ENCODE measurements at places on chromosomes 2 and 18. TPM values are rescaled to one million over a fixed set of nuclear protein-coding genes. Genes with fewer than 3 reads are reported as not detected.

Gene SERPINB13
- not detected for total RNA-seq

DNA sequence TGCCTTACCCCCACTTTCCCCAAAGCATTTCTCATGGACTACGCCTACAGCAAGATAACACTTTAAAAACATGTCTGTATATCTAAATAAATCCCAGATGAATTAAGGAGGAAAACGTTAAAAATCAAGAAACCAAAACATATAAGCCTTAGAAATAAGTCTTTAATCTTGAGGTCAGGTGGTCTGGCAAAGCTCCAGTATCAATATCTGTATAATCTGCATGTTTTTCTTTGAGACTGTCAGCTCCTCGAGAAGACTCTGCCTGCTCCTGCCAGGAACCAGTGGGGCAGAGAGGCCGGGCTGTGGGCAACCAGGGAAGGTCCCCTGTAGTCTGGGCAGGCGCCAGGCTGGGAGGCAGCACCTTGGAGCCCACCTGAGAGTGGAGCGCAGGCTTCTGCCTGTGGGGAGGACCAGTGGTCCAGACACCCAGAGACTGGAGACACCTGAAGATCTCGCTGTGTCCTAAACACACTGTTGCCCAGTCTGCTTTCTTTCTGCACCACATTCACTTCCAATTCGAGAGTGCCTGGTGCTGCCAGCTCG lies 291.0 kb upstream of the SOX11 start:
- H3K4me3 ChIP-seq: no peak overlapping the region
- no peaks in the 10 kb centered on the region for H3K27me3 ChIP-seq
- H3K4me1 ChIP-seq: no peaks in the 10 kb centered on the region
- no peak overlapping the region for H3K27ac ChIP-seq
- no peaks in the 10 kb centered on the region for H3K36me3 ChIP-seq

DNA sequence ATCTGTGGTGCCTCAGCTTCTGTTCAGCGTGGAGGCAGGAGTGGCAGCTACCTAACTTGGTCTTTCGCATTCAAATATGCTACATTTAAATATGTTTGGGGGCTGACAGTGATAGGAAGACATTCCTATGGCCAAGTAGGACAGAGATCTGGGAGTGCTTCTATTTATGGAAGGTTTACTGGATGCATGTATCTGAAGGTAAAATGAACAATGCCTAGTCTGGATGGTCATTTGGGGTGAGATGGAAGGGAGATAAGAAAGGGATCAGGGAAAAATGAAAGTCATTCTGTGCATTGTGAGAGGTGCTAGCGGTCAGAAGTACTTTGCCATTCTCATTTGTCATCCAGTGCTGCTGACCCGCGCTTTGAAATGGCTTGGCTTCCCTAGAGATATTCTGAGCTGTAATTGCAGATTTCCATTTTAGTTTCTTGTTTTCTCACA lies 300.9 kb upstream of the FBXO11 start:
- H3K27ac ChIP-seq: no peak overlapping the region
- H3K4me1 ChIP-seq: peaks cover 12% of the 10 kb centered on the region
- no peak for DNase-seq
- H3K36me3 ChIP-seq: no peaks in the 10 kb centered on the region
- no peak overlapping the region for H3K4me3 ChIP-seq

Gene DLX1
- total RNA-seq: not detected

DNA sequence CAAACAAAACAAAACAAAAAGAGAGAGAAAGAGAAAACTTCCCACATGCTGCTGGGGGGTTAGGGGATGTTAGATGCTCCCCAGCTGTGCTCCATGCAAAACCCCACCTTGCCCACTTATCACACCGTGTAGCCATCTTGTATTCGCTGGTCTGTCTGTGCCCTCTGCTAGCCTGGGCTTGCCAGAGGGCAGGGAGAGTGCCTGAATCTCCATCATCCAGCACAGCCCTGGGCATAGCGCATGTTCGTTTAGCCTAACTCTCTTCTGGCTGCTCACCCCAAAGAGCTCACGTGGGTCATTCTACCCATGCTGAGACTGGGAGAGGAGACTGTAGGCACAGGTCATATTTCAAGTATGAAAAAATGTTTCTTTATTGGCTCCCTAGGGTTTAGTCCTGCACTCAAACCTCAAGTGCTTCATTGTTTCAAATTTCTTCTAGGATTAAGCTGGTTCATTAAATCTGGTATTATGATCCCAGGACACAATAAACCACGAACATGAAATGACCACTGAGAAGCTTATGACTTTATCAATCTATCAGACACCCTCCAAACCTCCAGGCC lies 100.5 kb downstream of the KCNF1 start:
- H3K27me3 ChIP-seq: no peaks in the 10 kb centered on the region
- no peaks in the 10 kb centered on the region for H3K4me1 ChIP-seq
- H3K36me3 ChIP-seq: no peaks in the 10 kb centered on the region
- H3K27ac ChIP-seq: no peak overlapping the region
- H3K4me3 ChIP-seq: no peak overlapping the region

DNA sequence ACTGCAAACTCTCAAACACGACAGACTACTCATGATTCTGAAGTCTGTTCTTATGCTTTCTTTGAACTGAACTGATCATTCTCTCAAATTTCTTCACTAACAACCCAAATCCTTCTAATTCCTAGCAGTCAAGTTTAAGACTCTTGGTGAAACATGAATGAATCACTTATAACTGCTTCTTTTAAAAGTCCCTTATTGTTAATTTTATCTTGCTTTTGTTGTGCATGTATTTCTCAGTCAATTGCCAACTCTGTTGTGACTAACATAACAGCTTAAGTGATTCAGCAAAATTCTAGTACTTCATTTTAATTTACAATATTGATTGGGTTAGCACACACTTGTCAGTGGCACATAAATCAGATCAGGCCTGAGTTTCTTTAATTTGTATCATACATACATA lies 357.0 kb upstream of the FSIP2 start:
- H3K27ac ChIP-seq: no peak overlapping the region
- H3K36me3 ChIP-seq: no peaks in the 10 kb centered on the region
- H3K4me3 ChIP-seq: no peak overlapping the region
- H3K27me3 ChIP-seq: no peaks in the 10 kb centered on the region

GRCh38 chr18:8249811-8250210 lies 359.4 kb upstream of the RAB12 start:
- H3K27me3 ChIP-seq: no peaks in the 10 kb centered on the region
- no peak for DNase-seq
- H3K27ac ChIP-seq: no peak overlapping the region
- peaks cover 9% of the 10 kb centered on the region for H3K36me3 ChIP-seq

DNA sequence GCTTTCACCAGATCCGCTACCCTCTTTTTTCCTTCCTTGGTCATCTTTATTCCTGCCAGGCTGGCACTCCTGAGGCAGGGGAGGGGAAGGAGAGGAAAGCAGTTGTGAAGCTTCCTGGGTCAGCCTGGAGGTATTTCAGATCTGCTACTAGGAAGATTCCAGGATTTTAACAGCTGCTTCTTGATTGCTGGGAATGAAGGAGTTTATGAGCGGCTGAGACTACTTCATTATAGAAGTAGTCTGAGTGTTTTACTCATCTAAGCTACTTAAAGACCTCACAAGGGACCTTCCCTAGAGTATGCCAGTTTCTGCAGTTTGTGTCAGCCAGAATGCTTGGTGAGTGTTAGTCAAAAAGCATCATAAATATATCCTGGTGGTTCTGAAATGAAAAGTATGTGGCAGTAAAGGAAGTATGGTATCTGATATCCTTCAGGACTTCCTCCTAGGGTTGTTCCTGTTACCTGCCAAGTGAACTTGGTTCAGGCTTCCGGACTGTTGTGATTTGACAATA lies 1.9 kb downstream of the TANC1 start:
- peak overlapping the region; percentile 89 for H3K27ac ChIP-seq
- H3K27me3 ChIP-seq: no peaks in the 10 kb centered on the region
- H3K36me3 ChIP-seq: no peaks in the 10 kb centered on the region
- peak overlapping the region; percentile 77 for H3K4me3 ChIP-seq
- no peak for DNase-seq
- H3K4me1 ChIP-seq: peaks cover 40% of the 10 kb centered on the region

Gene TBR1
- not detected for total RNA-seq

Gene HOXD4
- total RNA-seq: 0.84 TPM

DNA sequence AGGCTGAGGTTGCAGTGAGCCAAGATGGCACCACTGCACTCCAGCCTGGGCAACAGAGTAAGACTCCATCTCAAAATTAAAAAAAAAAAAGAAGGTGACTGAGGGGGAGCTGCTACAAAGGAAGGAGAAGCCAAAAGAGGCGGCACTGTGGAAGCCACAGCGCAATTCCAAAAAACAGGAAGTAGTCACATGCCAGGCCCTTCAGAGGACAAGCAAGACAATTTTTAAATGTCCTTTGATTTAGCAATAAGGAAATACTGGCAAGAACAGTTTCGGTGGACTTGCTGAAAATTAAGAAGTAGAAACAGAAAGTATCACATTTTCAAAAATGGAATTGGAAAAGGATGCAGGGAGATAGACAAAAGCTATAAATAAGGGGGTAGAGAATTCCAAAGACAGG lies 122.8 kb downstream of the OSBPL1A start:
- peaks cover 19% of the 10 kb centered on the region for H3K4me1 ChIP-seq
- no peak overlapping the region for H3K4me3 ChIP-seq
- DNase-seq: no peak
- peak overlapping the region; percentile 72 for H3K27ac ChIP-seq
- no peaks in the 10 kb centered on the region for H3K36me3 ChIP-seq
- H3K27me3 ChIP-seq: no peaks in the 10 kb centered on the region

Gene ME2
- 40.5 TPM for total RNA-seq

- no peaks in the 10 kb centered on the region for H3K4me1 ChIP-seq
- no peaks in the 10 kb centered on the region for H3K36me3 ChIP-seq
- DNase-seq: no peak
- no peak overlapping the region for H3K27ac ChIP-seq
Measured at GRCh38 chr2:161998857-161999256, 75.2 kb downstream of the DPP4 start.
